Activated T-cell treated with anti-CD3 and anti-CD28 coated beads, Interleukin-2, amount 50 U/mL, for 1 hour (primary cell): ENCODE measurements at places on chromosomes 12 and 14.

- no peak for DNase-seq
Measured at GRCh38 chr14:22872833-22873520, 1.4 kb downstream of the LRP10 start.

DNA sequence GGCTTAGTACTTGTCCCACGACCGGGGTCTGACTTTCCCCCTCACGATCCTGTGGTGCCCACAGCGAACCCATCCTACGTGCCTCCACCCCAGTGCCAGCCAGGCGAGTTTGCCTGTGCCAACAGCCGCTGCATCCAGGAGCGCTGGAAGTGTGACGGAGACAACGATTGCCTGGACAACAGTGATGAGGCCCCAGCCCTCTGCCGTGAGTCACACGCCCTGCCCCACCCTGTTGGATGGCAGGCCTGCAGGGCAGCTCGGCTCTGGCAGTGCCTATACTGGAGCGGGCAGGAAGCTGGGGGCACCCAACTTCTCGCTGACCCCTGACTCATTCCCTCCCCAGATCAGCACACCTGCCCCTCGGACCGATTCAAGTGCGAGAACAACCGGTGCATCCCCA, 18.3 kb upstream of the LRP1-AS start:
- DNase-seq = no peak

- DNase-seq = no peak
Measured at GRCh38 chr12:8662593-8662992, at the start of gene MFAP5. TSS of gene MFAP5 (minus strand) at chr12:8662826. CDS start at chr12:8662104, 722 bp downstream.

DNA sequence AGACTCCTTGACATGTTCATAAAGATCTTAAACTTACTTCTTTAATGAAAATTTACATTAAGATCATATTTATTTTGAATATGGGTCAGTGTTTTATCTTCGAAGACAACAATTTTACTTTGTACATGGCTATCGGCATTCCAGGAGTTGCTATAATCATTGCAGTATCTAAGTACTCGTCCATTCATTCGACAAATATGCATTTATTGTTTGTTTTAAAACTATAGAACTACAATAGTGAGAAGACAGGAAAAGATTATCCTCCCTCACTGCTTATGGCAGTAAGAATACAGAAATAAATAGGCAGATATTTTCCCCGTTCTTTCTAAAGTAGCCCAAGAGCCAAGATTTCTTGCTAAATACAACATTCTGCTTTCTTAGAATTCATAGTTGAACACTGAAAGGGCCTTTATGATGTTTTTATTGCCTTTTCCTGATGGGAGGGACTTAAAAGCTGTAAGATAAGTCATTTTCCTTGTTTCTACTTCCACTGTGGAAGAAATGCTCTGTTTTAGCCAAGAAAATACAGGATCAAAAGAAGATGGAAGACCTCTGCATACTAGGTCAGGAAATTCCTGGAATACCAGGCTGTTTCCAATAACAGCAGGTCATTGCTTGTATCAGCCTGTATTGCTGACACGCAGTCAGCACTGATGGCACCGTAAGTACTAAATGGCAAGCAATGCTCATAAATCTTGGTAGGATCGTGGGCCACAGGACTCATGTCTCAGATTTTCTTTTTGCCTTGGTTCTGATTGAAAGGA, 521.0 kb upstream of the ATP2B1 start:
- no peak for DNase-seq

GRCh38 chr12:9866860-9867269, 2.3 kb downstream of the CLEC2B start:
- no peak for DNase-seq

DNA sequence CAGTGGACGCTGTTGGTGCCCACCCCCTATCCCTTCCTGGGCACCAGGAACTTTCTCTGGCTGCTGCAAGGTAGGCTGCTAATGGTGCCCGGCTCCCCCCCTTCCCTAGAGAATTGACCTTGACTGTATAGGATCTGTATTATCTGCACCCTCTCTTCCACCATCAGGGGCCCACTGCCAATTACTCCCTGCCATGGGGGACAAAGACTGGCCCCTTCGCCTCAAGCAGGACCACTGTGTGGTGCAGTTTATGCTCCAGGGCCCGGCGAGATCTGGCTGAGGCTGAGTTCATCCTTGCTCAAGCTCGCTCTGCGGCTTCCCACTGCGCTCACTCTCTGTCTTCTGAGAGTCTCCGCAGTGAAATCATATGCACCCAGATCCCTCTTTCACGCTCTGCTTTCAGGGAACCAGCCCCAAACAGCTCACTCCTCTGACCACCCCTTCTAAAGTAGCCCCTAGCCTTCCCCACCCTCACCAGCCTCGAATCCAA, 95.2 kb downstream of the LGMN start:
- DNase-seq = peak; percentile 40

DNA sequence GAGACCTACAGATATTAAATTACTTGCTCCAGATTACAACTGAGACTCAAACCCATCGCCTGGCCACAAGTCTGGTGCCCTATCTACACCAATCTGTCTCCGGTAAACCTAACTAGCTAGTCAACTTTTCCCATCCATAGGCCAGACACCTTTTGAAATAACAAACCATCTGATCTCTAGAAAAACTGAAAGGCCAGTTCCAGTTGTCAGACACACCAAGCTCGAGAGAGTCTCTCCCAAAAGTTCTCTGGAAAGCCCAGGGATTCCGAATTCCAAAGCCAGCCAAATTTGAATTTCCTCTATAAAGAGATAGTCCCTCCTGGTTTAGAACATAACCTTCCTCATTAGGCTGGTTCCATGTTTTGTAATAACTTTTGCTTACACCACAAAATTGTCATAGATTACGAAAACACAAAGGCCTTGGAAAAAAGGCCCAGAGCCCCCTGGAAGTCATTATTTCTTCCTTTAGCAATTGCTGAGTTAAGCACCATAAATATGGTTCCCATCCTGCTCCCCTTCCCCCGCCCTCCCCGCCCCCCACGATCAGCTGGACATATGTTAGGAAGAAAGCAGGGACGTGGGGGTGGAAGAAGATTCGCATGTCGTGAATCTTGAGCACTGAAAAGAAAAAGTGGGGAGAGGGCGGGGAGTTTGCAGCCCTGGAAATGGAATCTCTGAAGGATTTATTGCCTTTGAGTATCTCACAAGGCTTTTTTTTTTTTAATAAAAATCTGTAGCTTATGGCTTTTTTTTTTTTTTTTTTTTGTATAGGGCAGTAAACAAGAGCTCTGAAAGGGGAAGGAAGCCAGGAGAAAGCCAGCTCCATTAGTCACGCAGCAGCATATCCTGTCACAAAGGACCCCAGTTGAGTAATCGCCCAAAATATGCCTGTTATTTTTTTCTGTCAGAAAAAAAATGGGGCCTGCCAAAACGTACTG, 110.4 kb downstream of the ZFP36L1 start:
- no peak for DNase-seq

DNA sequence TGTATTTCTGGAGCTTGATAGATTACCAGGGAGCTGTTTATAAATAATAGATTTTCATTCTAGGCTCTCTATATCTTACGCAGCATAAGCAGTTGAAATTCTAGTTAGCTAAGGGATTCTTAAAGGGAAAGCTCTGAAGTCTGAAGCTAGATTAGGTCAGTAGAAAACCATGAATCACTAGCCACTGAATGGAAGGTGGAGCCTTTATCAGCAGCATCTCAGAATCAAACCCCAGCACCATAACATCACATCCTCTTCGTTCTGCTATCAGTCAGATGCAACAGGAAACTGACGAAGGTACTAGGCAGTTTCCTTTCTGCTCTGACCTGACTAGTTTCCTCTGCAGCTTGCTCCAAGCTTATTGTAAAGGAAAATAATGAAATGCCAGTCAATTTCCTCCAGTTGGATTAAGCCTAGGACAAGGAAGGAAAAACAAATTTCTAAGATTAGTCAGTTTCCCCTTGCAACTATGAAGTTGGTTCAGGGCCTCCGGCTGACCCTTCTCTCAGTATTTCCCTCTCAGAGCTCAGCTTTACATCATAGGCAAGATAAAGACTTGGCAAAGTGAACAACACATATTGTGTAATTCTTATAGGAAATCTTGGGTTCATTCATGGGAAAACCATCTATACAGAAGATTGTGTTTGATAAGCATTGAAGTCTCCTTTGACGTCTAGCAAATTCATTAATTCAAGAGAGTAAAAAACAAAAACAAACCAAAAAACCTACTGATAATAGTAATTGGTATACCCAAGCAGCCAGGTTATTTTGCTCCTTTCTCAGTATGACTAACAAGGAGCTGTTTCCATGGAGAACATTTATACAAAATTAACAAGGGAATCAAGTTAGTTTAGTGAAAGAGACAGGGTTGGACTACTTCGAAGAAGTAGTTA, 43.4 kb upstream of the CFAP54 start:
- DNase-seq = peak; percentile 37

DNA sequence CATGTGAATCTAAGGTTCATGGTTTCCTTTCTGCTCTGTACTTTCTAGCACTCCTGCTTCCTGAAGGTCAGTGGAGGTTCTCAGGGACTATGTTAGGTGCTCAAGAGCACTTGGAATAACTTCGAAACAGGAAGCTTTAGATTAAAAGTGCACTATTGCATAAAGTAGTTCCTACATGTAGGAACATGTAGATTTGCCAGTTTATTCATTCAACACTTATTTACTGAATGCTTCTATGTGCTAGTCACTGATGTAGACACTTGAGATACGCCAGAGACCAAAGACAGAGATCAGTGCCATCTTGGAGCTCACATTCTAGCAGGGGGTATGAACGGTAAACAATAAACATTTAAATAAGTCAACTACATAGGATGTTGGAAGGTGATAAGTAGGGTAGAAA, 87.7 kb downstream of the DHRS2 start:
- no peak for DNase-seq

DNA sequence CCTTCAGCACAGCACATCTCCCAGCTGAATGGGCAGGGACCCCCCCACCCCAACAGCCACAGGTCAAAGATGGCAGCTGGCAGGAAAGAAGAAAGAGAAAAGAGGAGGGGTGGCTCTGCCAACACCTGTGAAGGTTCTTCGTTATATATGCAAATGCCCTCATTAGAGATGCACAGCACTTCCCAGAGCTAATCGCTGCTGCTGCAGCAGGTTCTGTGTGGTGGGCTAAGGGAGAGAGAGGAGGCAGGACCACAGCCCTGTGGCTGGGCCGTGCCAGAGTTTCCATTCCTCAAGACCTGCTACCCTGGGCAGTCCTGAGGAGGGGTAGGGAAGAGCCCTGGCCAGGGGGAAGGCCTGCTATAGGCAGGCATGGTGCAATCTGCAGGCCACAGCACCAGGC, 28.7 kb downstream of the SMUG1 start:
- DNase-seq = no peak

DNA sequence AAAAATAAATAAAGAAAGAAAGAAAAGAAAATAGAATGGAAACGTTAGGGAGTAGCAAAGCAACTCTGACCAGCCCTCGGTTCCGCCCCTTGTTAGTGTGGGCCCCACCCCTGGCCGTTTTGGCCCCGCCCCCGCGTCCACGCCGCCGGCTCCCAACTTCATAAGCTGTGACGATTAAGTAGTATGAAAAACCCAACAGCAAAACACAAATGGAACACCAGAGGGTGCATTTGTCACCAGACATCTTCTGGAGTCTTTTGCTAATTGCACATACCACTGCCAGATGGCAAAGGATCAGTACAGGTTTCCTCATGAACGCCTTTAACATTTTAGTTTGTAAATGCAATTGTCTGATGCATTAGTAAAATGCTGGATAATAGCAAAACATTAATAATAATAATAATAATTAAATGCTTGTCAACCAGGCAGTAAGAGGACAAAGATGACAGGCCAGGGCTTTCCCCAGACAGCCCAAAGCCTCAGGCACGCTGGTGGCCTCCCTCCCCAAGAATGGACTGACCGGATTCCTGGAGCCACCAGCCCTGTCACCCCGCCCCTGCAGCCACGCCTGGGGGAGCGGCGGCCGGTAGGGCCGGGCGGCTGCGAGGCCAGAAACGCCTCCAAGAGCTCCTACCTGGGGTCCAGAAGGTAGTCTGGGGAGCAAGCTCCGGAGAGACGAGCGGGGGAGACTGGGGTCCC, 23.6 kb downstream of the HSP90AA1 start:
- peak; percentile 73 for DNase-seq

GRCh38 chr12:64395739-64396138, 5.2 kb upstream of the C12orf56 start:
- DNase-seq = no peak

- no peak for DNase-seq
Measured at GRCh38 chr12:11457996-11458645, 62.8 kb upstream of the PRB2 start.

GRCh38 chr14:24196071-24197055, 1.1 kb upstream of the TM9SF1 start:
- no peak for DNase-seq

DNA sequence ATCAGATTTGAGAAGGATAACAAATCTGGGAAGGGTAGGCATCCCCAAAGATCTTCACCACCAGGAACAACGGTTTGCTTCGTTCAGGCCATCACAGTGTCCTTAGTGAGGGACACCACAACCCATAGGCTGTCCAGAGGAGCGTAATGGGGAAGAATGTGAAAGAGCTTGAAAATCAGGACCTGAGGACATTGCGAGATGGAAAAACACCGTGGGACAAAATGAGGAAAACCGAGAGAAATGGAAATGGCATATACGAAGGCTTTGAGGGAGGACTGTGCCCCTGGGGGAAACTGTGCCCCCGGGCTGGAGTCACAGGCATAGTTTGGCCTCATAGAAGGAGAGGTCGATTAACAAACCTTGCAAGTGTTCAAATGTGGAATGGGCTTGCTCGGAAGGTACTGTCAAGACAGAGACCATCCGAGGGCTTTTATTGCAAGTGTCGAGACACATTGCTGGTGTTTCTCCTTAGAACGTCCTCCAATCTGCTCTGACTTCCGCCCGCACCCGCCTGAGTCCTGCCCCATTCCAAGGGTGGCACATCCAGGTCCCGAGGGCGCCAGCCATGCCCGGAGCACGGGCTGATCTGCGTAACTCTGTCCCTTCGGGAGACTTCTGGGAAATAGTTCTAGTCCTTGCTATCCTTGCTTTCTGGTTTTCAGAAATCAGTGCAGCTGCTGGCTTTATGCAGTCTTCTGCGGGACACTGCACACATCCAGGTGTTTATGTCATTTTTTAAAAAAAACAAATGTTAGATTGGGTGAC, 885 bp upstream of the PALS1 start:
- no peak for DNase-seq

DNA sequence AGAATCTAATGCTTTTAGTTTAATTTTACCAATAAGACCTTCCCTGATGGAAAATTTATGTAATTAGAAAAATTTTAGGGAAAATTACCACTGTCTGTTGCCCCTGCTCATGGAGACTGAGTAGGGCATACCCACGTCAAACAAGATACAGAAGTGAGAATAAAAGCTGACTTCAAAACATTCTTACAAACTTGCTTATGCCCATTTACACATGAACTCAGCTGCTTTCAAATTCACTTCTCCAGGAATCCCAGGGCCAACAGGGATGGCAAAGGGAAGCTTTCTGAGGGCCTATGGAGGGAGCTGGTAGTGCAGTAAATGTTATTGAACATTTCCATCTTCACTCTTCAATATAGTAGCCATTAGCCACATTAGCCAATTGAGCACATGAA, 4.8 kb upstream of the NINJ2 start:
- DNase-seq = no peak

- DNase-seq = peak; percentile 27
Measured at GRCh38 chr12:46124848-46125619, 134.7 kb upstream of the SCAF11 start.

- DNase-seq = no peak
Measured at GRCh38 chr14:103449634-103450161, 64.5 kb downstream of the MARK3 start.

GRCh38 chr12:39237004-39237403, 205.9 kb downstream of the KIF21A start:
- DNase-seq = no peak
